NCI-H1105 treated with DMSO at 0.1 percent for 48 hours (cell line): ENCODE measurements at places on chromosomes 2 and 18.

DNA sequence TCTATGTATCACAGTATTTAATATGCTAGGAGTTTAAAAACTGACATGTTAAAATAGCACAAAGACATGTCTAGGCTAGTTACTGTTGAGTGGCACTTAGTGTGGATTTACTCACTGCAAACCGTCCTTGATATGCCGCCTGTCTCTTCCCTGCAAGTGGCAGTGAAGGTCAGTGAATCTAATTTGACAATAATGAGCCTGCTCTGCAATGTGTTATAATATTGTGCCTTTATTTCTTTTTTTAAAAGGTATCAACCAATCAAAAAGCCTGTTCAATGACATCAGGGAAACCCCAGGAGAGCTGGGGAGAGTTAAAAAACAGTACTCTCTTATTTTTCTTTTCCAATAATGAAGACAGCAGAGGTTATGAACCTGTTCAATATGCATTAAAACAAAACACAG, 384.1 kb downstream of the ERBB4 start:
- DNase-seq = peak; percentile 78

GRCh38 chr2:211434773-211435172, 878.4 kb downstream of the CPS1 start:
- DNase-seq = no peak

GRCh38 chr2:36785179-36785795, 88.8 kb downstream of the VIT start:
- peak; percentile 52 for DNase-seq

DNA sequence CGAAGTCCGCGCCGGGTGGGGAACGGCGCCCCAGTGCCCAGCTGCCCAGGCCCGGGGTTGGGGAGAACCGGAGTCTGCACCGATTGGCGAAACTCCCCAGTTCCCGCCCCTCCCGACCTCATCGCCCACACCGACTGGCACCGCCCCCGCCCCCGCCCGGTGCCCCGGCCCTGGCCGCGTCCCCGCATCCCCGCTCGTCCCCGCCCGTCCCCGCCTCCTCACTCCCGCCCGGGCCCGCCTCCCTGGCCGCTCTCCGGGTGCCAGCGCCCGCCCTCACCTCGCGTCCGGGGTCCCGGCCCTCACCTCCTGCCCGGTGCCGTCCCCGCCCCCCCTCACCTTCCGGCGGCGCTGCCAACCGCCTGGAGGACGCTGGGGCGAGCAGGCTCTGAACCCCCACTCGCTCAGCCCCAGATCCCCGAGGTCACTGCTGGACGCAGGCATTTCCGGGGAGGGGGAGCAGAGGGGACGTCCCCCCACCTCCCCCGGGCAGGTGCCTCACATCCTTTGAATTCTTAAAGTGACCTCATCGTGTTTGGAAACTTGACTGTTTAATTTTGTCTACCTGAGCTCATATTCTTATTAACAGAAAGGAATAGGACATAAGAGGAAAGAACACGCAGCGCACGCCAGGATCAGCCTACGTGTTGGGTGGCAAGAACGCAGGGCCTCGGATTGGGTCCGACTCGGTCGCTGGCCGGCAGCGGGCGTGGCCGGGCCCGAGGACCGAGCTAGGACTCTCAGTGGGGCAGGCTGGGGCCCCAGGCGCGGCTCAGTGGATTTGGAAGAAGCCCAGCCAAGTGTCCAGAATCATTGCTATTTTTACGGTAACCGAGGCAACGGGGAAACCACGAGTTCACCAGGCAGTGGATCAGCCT, at the start of gene FAM110C:
Gene FAM110C (minus strand): TSS at position 35 of the 875 bp plus-strand sequence. CDS start 120 bp downstream, outside the sequence.
- no peak for DNase-seq

DNA sequence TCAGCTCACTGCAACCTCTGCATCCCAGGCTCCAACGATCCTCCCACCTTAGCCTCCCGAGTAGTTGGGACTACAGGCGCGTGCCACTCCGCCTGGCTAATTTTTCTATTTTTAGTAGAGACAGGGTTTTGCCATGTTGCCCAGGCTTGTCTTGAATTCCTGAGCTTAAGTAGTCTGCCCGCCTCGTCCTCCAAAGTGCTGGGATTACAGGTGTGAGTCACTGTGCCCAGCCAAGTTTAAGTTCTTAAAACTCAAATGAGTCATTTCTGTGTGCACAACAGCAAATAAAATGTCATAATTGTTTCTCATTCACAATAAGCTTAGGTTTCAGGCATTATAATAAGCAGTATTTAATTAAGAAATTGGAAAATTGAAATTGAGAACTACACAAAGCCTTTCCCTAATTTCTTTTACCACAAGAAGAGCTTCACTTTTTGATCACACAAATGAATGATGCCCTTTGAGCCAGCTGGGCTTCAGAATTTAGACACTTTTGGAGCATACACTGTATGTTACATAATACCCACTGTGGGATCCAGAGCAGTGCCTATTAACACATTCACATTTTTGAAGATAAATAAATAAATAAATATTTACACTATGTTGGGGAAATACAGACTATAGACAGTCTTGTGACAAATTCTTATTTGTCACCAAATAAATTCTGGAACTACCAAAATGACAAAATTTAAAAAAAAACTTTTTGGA, 8.6 kb upstream of the ME2 start:
- peak; percentile 20 for DNase-seq

GRCh38 chr2:10064932-10065772, 15.1 kb downstream of the CYS1 start:
- DNase-seq = no peak

- DNase-seq = peak; percentile 74
Observed at GRCh38 chr2:8685697-8686358, 4.0 kb downstream of the ID2 start.

- no peak for DNase-seq
Observed at GRCh38 chr18:55214969-55215368, 255.7 kb upstream of the CCDC68 start.

DNA sequence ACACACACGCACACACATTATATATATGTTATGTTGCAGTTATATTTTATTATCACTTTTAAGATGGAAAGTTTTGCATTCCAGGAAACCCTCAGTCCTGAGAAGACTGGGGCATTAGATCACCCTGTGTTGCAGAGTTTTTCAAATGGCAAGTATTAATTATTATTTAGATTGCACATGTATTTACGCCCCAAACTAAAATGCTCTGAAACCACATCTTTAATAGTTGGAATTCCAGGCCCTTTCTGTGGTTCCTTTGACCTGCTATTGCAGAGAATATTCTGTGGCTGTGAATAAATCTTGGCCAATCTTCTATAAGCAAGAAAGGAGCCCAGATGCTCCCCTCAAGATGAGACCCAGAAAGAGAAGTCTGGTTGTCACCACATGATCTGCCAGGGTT, 427.0 kb upstream of the TNP1 start:
- DNase-seq = no peak

DNA sequence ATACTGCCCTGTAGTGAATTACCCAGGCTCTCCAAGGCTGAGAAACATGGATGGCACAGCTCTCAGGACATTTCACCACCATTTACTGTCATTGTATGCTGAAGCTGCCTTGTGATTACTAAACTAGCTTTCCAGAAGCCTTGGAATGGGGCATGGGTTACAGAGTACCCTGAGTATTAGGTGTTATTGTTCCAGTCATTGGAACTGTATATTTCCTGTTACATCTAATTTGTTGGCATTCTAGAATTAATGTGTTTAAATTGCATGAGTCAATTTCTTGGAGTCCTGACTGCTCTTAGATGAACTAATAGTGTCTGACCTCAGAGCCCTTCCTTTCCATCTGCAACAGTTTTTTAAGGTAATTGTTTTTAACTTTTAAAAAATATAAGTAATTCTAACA, 9.0 kb downstream of the DGUOK start:
- DNase-seq = no peak

GRCh38 chr2:159953136-159953823, 109.1 kb downstream of the PLA2R1 start:
- no peak for DNase-seq

DNA sequence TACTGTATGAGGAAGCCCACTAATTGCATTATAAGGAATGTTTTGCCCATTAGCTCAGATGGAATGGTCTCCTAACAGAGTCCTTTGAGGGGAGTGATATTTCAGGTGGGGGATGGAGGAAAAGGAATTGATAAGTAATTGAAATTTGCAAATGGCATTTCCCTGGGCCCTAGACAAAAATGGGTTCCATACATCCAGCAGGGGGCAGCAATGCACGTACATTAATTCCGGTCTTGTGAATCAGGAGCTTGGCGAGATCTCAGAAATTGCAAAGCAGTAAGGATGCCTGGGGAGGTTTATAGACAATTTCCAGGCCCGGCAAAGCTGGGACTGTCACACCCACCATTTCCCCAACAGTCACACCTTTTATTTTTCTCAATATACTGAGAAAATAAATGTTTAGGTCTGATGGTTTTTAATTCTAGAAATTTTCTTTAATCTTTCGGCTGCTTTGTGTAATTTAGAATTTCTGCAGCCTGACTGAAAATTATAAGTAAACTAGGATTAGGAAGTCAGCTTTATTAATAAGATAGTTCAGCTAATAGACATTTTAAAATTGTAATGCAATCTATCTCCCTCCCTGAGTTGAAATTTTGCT, 122.8 kb downstream of the LYPD1 start:
- DNase-seq = peak; percentile 59
